RCC 7860 (cell line): ENCODE measurements at places on chromosomes 1 and 21.

DNA sequence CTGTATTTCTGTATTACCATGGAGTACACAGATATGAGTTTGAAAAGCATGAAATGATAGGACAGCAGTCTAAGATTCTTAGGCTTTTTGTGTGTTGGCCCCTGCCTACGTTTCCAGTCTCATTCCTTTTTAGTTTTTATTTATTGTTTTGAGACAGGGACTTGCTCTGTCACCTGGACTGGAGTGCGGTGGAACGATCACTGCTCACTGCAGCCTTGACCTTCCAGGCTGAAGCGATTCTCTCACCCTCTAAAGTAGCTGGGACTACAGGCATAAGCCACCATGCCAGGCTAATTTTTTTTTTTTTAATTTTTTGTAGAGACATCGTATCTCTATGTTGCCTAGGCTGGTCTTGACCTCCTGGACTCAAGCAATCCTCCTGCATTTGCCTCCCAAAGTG, 3.8 kb downstream of the RAVER2 start:
- DNase-seq = no peak

GRCh38 chr1:230540421-230541155, 101.7 kb upstream of the COG2 start:
- DNase-seq = no peak

DNA sequence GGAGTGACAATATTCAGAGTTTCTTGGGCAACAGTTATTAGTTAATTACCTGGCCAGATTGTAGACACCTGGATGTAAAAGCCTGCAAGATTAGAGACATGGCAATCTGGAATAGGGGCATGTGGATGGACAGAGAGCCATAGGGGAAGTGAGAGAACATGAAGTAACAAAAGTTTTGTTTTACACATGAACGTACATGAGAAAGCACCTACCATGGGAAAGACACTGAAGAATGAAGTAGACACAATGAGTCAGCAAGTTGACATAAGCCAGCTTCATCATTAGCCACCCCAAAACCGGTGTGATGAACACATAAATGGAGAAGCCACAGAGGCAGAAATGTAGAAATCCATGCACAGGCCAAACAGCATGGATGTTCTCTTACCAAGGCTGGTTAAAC, 462.1 kb upstream of the C1orf87 start:
- DNase-seq = no peak

DNA sequence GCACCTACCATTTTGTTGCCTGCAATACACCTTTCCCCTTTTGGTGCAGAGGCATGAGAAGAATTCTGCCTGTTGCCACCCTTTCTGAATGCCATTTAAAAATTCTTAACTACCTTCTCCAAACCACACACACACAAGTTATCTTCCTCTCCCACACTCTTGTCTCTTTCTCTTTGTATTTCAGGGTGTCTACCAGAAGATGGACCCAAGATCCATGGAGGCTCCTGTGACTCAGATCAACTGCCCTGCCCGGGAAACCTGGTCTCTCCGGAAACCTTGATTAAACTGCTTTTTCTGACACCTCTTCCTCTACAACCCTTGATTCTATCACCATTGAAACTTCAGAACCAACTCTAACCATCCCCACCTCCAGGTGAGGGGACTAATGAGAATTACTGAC, 2.4 kb upstream of the TARS2 start:
- DNase-seq = peak; percentile 13

GRCh38 chr1:218408942-218409341, 63.8 kb downstream of the TGFB2 start:
- no peak for DNase-seq

DNA sequence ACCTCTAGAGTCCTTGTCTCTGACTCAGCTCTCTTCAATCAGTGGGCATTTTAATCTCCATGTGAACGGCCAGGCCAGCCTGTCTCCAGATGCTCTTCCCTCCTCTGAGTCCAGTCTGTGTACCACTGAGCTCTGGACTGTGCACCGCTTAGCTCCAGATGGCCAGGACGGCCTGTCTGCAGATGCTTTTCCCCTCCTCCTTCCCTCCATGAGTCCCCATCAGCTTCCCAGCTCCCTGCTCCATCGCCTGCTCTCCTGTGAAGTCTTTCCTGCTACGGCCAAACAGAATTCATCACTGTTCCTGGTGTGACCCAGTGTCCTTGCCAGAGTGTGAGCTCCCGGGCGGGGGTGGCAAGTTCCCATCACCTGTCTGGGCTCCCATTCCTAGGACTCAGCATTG, 42.0 kb downstream of the STUM start:
- DNase-seq = no peak

GRCh38 chr1:70438529-70438928, 27.5 kb downstream of the CTH start:
- no peak for DNase-seq

DNA sequence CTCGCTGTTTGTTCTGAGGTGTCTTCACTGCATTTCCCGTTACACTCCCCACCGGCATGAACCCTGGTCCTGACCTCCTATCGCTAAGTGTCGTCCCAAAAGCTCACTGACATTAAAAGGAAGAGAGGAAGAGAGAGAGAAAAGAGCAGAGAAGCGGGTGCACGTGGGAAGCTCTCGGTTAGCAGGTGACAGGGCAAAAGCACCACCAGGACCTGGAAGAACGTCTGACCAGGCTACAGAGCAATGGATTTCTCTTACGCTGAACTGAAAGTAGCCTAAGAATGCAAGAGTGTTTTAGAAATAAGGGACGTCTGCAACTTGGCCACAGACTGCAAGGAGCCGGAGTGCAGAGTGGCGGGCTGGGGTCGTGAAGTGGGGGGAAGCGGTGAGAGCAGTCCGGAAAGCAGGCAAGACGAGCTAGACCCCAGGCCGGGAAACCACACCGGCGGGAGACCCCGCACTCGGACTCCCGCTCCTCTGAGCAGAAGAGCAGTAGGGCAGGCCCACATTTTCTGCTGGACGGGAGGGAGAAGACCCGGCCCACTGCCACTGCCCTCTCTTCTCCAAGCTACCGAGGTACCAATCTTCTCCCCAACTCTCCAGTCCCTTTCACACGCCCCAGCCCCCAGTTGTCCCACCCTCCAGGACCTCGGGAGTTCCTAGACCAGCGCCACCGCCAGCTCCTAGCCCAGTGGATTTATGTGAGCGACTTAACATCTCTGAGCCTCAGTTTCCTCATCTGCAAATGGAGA, 8.3 kb upstream of the MPZL1 start:
- DNase-seq = no peak

DNA sequence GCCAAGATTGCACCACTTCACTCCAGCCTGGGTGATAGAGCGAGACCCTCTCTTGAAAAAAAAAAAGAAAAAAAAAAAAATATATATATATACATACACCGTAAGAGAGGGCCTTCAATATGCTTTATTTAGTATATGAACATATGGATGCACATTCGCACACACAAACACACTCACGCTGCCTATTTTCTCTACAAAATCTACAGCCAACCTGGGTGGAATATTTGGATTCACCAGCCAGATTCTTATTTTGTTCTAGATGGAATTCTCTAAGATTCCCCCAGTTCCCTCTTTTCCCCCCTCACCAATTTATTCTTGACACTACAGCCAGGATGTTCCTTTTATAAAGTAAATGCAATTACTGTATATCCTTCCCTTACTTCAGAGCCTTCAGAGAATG, 131.6 kb downstream of the TM2D1 start:
- DNase-seq = no peak

- no peak for DNase-seq
Measured at GRCh38 chr21:41032541-41032940, 135.4 kb upstream of the BACE2 start.

DNA sequence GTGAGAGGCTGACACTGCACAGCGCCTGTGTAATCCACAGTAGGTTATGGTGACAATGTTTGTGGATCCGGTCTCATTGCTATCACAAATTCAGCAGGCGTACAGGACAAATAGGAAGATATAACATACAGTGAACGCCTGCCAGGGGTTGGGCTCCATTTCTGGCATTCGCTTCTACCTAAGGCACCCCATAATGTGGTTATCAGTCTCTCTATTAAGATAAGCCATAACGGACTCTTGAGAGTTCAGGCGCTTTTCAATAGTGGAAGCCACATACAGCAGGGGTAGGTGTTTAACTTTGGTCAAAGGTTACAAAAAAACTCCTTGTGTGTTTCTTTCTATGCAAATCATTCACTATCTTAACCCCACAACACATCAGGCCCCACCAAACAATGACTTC, 72.8 kb downstream of the SIPA1L2 start:
- DNase-seq = no peak

DNA sequence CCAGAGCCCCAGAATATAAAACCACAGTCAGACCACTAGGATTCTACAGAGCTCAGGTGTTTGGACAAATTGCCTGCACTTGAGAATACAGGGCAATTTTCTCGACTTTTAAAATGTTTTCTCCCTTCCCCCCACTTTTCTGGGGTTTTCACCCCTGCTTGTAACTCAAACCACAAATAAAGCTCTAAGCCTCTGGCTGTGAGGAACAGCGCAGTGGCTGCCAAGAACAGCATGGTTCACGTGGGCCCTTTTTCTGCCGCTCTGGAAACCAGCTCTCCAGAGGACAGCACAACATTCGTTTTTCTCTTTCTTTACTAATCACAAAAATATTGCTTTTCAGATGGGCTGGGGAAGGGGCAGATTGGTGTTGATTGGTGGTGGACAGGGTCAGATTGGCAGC, 102.2 kb upstream of the JUN start:
- DNase-seq = no peak

GRCh38 chr1:98919211-98919610, 85.5 kb downstream of the PLPPR5 start:
- DNase-seq = no peak

DNA sequence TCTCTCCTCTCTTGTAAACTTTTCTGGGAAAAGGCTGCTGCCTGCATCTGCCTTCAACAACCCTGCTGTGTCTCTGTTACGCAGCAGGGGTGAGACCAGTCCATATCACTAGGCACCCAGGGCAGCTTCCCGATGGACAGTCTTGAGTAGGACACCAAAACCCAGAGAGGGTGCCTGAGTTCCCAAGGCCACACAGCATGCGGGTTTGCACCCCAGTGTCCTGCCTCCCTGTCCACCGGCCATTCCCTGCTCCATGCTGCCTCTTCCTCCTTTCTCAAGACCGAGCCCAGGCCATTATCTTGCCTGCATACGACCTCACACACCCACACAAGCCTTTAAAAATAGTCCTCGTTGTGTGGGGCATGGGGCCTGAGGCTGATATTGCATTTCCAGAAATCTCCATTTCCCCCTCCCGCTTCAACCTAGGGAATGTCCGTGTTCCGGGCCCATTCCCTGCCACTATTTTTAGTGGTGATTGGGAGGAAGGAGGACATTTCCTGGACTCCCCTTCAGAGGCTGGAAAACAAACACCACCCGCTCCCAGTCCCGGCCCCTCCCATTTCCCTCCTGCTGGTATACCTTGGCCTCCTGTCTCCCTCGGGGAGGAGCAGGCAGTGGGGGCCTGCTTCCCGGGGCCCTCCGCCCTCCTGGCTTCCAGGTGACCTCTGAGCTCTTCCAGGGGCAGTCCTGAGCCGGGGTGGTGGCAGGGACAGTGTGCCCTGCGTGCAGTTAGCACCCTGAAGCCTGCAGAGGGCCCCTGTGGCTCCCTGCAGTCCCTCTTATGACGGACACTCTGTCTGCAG, 132.4 kb upstream of the TMEM51 start:
- DNase-seq = no peak
